Activated CD4-positive, alpha-beta T cell treated with anti-CD3 and anti-CD28 coated beads for 4 hours (primary cell): ENCODE measurements at places on chromosomes 1 and 21.

DNA sequence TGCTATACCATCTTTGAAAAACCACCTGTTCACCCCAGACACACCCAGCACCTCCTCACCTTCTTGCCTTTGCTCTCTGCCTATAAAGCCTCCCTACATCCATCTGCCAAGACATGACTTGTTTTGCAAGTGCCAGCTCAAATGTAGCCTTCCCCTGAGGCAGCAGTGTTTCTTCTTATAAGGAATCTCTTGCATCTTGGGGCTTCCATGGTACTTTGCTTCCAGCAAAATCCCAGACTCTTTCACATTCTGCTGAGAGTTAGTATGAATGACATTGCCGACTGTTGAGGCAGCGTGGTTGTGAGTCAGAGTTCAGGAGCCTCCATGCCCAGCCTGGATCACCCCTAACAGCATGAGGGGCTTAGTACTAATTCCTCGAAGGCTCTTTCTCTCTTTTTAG, 217.4 kb upstream of the RUNX1 start:
- DNase-seq: no peak

- DNase-seq: no peak
These were observed 51.8 kb downstream of the ANGPTL1 start for GRCh38 chr1:178819123-178819522.

DNA sequence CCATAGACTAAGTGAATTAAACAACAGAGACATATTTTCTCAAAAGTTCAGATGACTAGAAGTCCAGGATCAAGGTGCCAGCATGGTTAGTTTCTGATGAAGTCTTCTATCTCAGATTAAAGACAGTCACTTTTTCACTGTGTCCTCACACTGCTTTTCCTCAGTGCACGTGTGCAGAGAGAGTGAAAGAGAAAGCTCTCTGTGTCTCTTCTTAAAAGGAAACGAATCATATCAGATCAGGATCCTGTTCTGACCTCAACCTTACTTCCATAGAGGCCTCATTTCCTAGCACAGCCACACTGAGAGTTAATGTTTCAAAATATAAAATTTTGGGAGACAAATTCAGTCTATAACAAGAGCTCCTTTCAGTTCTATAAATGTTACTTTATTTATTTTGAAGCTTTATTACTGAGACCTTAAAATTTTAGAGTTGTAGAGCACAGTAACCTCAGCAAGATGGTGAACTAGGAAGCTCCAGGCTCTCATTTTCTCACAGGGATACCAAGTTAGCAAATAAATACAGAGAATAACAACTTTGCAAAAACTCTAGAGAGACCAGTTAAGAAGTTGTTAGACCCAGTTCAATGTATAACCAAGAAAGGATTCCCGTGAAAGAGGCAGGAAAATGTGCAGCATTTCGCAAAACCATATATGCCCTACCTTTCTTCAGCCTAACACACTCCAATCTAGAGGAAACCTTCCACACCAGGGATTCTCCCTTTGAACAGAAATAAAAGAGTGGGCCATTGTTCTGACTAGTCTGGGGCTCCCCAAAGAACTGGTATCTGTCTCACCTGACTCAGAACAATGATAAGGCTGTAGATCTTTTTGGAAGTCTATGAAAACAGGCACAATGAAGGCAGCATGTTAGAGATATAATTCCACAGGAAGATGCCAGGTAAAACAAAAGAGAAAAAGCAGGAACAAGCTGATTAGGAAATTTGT, 372.2 kb downstream of the MRPL39 start:
- no peak for DNase-seq

DNA sequence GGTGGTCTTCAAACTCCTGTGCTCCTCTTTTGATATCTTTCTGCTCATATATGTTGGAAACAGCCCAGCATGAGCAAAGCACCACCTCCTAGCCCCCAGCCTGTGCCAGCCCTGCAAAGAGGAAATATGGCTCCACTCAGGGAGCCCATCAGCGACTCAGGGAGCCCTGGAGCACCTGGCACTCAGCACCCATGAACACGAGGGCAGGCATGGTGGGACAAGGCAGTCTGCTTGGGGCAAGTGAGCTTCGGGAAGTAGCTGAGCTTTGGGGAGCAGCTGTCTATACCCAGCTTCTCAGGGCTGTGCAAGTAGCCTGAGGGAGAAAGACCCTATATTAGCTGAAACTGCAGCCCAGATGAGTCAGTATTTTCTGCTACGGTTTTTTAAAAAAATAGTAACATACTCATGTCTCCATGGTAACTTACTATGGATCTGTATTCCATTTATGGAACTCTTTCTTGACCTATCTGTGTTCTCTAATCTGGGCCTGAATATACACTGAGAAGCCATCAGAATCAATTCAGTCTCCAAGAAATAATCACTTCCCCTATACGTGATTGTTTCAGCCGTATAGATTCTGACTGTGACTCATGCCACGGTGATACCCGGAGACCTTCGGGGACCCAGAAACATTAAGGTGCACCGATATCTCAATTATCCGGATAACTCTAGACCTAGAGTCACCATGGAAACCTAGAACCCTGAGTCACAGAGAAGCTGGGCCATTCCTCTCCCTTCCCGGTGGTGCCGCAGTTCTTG, 1.5 kb upstream of the ETS2 start:
- DNase-seq: no peak

DNA sequence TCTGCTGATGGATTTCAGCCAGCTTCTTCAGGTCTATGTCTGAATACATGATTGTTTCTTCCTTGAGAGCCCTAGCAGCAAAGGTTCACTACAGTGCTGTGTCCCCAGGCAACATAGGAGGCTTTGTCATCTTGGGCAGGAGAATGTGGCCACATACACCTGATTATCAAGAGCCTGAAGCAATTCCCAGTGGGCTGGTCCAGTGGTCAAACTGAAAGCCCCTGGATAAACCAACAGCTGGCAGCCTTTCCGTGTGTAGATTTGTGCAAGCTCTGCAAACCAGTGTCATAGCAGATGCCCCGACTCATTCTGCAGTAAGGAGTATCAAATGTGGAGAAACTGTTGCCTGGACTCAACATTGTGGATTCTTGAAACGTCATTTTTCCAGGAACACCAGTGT, 2.3 kb upstream of the GIPC2 start:
- no peak for DNase-seq

- DNase-seq: peak; percentile 33
These were observed 66.3 kb upstream of the DIRAS3 start for GRCh38 chr1:68116643-68117235.

GRCh38 chr1:156012051-156012817, 8.5 kb downstream of the SSR2 start:
- no peak for DNase-seq

- no peak for DNase-seq
These were observed at the start of gene SPRR1A for GRCh38 chr1:152983743-152984142. Gene SPRR1A, plus strand, starts transcription at chr1:152984081. Its CDS starts 1,150 bp downstream, at chr1:152985231.

GRCh38 chr1:27144049-27144748, 10.7 kb downstream of the SLC9A1 start:
- DNase-seq: no peak

GRCh38 chr1:58942759-58943191, 158.9 kb upstream of the JUN start:
- DNase-seq: no peak

DNA sequence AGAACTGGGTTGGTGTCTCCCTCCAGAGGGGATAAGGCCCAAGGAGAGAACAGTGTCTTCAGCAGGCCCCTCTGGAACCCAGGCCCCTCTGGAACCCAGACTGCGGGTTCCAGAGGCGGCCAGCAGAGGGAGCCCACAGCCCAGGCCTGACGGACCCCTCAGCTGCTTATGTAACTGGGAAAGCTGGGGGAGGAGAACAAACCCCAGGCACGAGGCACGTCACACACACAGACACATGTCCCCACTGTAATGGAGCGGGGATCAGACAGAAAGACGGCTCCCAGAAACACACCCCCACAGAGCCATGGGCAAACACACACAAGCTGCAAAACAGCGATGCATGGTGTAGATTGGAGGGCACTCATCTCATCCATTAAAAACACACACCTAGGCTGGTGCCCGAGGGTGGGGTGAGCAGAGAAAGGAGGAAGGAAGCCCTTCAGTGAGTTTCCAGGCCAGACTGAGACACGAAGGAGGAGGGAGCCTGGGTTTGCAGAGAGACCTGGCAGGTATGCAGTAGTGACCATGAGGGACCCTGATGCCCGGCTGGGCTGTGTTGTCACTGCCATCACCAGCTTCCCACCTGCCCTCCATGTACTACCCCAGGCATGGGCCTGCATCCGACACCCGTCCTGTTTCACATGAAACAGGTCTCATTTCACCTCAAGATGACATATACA, 2.8 kb upstream of the IGSF8 start:
- DNase-seq: peak; percentile 75

DNA sequence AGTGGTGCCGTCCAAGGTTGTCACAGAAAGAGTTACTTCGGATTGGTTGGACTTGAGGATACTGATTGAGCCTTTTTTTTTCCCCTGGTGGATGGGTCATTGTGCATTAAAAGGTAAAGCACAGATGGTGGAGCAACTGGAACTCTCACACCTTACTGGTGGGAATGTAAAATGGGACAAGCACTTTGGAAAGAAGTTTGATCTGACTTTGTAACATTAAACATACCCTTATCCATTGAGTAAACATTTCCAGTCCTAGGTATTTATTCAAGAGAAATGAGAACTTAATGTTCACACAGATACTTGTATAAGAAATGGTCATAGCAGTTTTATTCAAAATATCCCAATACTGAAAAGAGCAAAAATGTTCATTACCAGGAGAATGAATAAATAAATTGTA, 14.9 kb downstream of the PLA2G2A start:
- no peak for DNase-seq

DNA sequence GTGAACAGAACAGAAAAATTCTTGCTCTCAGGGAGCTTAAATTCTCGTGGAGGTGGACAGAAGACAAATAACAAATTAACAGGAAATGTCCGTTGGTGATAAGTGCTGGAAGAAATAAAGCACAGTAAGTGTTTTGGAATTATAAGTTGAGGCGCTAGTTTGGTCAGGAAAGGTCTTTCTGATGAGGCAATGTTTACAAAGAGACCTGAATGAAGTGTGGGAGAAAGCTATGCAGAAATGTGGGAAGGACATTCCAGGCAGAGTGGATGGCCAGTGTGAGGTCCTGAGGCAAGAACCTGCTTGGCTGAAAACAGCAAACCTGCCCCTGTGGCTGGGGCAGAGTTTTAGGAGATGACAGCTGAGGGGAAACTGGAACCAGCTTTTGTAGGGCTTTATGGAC, 23.3 kb downstream of the NGF start:
- no peak for DNase-seq
